ENCODE measurements at places on chromosomes 7 and 10.

GRCh38 chr7:68206946-68207485 is 1210.4 kb downstream of the TYW1 start:
- DNase-seq: no peak

DNA sequence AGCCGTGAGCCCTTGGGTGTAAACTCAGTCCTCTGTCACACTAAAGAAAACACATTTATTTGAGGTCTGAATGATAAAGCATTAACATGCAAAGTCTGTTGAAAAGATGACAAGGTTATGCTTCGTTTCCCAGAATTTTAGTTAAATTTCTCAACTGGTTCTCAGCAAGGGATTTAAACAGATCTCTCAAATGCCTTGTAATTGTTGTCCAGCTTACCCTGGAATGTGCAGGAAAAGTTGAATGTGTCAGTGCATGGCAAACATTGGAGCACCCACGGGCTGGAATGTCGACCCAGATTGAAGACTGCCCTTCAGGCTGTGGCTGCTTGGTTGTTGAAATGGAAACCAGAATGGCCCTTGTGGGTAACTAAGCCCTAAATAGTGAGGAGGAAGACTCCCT is 191.8 kb downstream of the TRIL start:
- DNase-seq: no peak

DNA sequence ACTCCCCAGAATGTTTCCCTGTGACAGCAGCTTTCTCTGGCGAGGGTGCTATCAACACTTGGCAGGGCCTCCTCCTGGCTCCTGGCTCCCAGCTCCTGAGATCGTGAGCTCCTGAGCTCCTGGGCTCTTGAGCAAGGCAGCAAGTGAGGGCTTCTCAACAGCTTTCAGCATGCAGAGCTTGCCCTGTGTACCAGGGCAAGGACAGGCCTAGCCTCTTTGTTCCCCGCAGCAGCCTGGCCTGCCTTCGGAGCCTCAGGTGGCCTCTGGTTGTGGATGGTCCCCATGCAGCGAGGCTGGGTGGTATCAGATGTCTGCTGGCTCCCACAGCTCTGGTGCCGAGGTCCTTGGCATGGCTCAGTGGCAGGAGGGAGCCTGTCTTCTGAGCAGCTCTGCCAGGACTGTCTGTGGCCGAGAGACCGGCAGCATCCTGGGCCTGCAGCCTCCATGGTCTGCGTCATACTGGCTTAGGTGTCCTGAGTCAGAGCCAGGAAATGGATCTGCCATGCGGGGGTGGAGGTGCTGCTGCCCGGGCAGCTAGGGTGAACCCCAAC is 44.2 kb downstream of the ZMIZ1 start:
- DNase-seq: no peak

DNA sequence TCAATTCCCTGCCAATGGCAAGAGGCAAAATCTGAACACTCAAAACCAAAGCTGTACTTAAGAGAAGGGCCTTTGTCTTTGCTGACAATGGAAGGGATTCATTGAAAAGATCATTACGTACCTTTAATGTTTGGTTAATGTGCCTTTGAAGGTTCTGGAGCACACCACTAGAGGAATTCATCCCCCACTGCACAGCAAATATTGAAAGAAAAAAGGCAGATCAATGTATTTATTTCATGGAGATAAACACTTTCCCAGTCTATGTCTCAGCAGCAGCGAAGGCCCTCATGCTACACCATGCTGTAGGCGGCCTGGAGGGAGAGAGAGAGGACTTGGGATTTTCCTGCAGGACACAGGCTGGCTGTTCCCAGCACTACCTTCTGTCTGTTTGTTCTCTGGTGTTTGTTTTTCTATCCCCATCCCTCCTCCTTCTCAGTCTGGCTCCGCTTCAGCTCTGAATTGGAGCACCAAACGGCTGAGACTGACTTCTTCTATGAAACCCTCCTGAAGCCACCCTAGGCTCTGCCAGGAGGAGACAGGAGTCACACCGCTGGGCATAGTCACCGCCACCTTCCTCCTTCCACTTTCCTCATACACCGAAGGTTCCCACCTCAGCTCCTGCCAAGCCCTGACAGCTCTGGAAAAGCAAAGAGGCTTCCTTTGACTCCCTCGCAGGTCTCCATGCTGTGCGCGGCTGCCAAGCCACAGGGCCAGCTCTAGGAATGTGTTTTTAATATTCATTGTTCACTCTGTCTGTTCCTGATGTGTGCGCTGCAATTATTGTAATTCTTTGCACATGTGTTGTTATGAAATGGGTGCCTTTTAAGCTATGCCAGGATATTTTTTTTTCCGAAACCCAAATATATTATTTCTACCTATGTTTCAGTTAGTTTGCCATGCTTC is 301.5 kb downstream of the FZD1 start:
- no peak for DNase-seq

- no peak for DNase-seq
Observed at GRCh38 chr7:138316421-138317043, 143.5 kb upstream of the TRIM24 start.

DNA sequence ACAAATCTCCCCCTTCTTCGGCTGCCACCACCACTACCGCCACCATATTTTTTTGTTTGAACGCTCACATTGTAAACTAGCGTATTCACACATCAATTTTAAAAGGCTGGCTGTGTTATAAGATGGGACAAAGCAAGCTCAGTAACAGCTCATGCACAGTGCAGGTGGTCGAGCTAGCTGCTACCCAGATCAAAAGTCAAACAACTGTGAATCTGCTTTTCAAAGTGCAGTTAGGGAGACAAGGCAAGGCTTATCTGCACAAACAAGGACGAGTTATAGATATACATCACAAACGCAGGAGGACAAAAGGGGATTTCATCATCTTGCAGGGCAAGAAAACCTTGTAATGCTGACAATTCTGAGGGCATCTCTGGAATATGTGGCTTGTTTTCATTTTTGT is 231.6 kb downstream of the VTI1A start:
- DNase-seq: no peak

DNA sequence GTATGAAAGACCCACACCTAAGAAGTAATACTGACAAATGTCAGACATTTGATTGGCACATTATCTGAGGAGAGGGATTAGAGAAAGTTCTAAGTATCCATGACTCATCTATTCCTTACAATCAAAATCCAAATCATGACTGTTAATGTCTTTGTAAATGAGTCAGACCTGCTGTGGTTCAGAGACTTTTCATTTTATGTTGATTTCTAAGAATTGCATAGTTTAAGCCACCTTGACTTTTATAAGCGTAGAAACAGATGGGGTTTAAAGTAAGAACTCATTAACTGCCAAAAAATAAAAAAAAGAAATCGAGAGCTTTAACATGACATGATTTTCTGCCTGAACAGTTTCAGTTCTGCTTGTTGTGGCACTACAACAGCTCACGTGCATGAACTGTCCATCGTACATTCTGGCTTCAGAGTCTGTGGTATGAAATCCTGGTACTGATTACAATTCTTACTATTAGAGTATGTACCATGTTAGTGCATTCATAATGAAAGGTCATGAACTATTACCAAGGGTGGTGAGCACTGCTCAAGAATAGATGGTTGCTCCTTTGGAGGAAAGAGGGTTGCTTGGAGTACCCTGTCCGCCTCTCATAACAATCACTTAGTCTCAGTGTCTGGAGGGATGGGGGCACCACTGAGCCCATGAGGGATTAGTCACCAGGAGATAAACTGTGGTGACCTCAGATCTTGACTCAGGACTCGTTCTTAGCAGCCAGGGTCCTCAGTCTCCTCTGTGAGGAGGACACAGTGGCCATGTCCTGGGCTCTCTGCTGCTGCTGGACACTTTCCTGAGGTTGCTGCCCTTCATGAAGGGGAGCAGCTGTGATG is 42.2 kb downstream of the ACSM6 start:
- DNase-seq: no peak

DNA sequence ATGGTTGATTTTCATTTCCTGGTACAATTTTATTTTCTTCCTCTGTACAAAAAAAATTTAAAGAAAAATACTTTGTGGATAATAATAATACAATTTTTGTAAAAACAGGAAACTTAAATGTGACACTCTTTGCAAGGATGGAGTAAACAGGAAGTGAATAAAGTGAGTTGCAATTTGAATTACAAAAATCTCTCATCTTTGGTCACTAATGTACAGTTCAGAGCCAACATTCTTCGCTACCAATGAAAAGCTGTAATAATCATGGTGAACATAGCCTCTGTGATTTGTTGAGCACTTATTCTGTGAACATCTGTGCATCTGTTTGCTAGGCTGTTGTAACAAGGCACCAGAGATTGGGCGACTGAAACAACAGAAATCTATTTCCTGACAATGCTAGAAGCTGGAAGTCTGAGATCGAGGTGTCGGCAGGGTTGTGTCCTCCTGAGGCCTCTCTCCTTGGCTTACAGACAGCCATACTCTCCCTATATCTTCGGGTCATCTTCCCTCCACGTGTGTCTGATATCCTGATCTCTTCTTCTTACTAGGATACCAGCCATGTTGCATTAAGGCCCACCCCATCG is 295.3 kb upstream of the KLF6 start:
- DNase-seq: no peak

- DNase-seq: no peak
Observed at GRCh38 chr7:43636093-43636492, 53.2 kb downstream of the STK17A start.

GRCh38 chr10:75208181-75208580 is 2.4 kb upstream of the VDAC2 start:
- DNase-seq: peak; percentile 3

DNA sequence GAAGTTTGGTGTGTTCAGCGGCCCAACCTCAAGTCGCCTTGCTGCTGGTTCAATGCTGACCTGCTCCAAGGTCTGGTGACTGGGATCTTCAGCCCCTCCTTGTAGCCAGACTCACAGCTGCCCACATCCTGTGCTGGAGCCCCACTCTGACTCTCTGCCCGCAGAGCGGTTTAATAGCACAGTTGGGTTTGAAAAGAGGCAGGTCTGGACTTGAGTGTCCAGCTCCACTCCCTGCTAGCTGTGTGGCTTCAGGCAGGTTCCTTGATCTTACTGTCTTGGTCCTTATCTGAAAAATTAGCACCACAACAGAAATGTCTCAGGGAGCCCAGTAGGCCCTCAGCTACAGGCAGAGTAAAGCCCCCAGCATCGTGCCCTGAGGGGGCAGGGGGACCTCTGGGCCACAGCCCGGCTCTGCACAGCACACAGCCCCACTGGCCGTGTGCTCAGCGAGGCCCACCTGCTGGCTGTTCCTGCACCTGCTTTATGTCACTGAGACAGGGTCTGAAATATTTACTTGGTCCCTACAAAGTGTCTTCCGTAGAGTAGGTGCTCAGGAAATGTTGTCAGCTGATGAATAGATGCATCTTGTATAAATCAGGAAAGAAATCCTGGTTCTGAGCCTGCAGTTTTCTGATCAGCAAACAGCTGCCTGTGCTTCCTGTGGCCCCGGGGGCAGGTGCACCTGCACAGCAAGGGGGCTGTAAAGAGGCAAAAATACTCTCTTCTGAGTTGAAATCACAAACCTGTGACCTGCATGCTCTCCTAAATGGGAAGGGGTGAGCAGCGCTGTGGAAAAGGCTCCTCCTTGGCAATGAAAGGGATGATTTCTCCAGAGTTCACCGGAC is 155.5 kb downstream of the SVIL start:
- DNase-seq: no peak

- DNase-seq: no peak
Observed at GRCh38 chr10:22780474-22780885, 66.1 kb upstream of the PIP4K2A start.

DNA sequence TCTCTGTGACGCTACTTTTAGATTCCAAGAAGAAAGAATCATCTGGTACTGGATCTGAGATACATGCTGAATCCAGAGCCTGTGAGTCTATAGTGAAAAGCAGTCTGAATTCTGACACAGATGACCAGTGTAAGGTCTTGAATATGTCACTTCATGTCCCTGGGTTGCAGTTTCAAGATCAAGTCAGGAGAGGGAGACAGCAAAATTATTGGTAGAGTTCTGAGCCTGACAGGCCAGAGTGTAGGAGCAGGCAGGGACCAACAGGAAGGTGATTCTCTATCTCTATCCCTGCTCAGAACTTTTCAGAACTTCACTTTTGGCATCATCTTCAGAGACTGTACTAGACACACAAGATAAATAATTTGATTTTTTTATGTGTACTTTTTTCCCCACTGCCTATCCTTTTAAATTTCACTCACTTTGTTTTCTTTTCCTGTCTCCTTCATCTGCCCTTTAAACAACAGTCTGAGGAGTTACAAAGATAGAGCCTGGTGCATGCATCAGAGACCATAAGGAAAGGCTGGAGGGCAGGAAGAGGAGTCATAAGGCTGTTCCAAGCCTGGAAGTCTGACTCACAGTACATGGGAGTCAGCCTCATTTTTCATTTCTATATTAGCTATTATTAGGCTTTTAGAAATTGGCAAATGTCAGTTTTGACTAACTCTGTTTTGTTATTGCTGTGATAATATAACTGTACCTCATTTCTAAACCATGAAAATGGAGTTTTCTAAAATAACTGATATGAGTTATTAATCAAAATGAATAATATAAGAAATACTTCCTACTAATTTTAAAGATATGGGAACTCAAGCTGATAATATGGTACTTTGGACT is 120.2 kb upstream of the TMEM229A start:
- DNase-seq: no peak

GRCh38 chr10:125551247-125551646 is 131.7 kb downstream of the TEX36 start:
- DNase-seq: no peak

DNA sequence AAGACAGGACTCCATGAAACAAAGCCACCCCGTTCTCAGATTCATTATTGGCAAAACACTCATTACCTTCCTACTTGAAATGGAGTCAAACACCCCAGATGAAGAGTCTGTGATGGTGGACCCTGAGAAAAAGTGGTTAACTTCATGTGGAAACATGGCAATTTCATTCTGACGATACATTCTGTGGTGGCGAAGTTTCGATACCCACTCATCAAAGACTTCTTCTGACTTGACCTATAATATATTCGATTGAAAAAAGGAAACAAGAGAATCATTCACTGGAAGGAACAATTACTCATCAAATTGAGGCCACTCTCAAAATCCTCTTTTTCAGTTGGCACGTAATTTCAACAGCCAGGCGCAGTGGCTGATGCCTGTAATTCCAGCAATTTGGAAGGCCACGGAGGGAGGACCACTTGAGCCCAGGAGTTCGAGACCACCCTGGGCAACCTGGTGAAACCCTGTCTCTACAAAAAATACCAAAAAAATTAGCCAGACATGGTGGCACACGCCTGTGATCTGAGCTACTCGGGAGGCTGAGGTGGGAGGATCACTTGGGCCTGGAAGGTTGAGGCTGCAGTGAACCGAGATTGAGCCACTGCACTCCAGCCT is 108.8 kb upstream of the GSDME start:
- peak; percentile 29 for DNase-seq

DNA sequence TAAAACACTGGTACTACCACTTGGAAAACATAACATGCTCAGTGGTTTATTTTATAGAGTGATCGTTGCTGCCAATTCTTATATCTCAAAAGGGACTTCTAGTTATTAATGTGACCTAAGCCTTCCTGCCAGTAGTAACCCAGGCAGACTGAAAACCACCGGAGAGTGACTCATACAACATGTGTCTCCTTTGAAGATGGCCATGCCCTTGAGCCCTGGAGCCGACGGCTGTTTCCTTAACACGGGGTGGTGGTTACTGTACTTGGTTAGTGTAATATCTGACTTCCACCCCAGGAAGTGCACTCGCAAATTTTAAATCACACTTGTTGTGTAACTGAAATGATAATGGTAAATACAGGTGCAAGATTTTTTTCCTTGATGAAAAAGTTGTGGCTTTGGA is 30.5 kb downstream of the JAKMIP3 start:
- DNase-seq: no peak

GRCh38 chr10:3196958-3197347 is 24.4 kb upstream of the PITRM1 start:
- DNase-seq: no peak

GRCh38 chr10:87818505-87819288 is 671 bp upstream of the ATAD1 start:
- DNase-seq: peak; percentile 47
